Neural crest cell (in vitro differentiated cells): ENCODE measurements at places on chromosomes 5 and 9. TPM values are rescaled to one million over a fixed set of nuclear protein-coding genes. Genes with fewer than 3 reads are reported as not detected.
A peak's percentile ranks its signal among the peaks of the same experiment; 100 is the strongest.

- DNase-seq, result peak; percentile 44
- no peak overlapping the region for H3K4me3 ChIP-seq
- H3K27ac ChIP-seq, result no peak overlapping the region
- no peaks in the 10 kb centered on the region for H3K27me3 ChIP-seq
- peaks cover 9% of the 10 kb centered on the region for H3K4me1 ChIP-seq
Measured at GRCh38 chr9:126482361-126483044, 131.2 kb upstream of the LMX1B start.

DNA sequence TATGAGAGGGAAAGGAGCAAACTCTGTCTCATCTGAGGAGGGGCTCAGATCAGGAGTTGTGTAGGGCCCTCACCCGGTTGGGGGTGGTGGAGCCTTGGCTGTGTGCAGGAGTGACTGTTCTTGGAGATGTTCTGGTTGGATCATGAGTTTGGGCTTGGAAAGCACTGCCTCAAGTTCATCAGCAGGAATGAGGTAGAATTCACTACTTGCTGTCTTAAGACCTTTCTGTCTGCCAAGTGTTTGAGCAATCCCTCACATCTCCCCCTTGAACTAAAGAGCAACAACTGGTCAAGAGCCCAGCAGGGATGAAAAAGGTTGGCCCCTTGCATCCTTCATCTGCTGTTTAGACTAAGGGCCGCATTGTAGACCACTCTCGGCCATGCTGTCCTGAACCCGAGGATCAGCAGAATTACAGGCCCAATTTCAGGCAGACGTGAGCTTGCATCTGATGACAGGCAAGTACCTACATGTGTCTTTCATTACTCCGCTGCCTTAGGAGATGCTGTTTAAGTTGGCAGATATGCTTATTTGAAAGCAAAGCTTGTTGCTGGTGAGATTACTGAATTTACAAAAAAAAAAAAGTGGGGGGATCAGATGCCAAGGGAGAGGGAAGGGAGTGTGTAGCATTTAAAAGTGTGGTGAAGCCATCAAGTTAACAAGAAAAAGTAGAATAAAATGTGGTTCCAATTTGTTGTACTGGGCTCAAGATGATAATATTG lies 36.4 kb downstream of the PIK3R1 start:
- H3K4me3 ChIP-seq, result peak overlapping the region; percentile 3
- H3K27ac ChIP-seq, result peak overlapping the region; percentile 47
- peaks cover 74% of the 10 kb centered on the region for H3K4me1 ChIP-seq
- H3K27me3 ChIP-seq, result no peaks in the 10 kb centered on the region
- DNase-seq, result no peak

GRCh38 chr9:94990897-94991561 lies 264.5 kb downstream of the AOPEP start:
- H3K27ac ChIP-seq, result no peak overlapping the region
- H3K4me1 ChIP-seq, result peaks cover 27% of the 10 kb centered on the region
- H3K4me3 ChIP-seq, result no peak overlapping the region
- H3K36me3 ChIP-seq, result peaks cover 13% of the 10 kb centered on the region

GRCh38 chr5:176697934-176698538 lies 50.8 kb downstream of the TSPAN17 start:
- H3K4me3 ChIP-seq, result no peak overlapping the region
- peaks cover 9% of the 10 kb centered on the region for H3K4me1 ChIP-seq
- H3K36me3 ChIP-seq, result no peaks in the 10 kb centered on the region
- DNase-seq, result no peak

DNA sequence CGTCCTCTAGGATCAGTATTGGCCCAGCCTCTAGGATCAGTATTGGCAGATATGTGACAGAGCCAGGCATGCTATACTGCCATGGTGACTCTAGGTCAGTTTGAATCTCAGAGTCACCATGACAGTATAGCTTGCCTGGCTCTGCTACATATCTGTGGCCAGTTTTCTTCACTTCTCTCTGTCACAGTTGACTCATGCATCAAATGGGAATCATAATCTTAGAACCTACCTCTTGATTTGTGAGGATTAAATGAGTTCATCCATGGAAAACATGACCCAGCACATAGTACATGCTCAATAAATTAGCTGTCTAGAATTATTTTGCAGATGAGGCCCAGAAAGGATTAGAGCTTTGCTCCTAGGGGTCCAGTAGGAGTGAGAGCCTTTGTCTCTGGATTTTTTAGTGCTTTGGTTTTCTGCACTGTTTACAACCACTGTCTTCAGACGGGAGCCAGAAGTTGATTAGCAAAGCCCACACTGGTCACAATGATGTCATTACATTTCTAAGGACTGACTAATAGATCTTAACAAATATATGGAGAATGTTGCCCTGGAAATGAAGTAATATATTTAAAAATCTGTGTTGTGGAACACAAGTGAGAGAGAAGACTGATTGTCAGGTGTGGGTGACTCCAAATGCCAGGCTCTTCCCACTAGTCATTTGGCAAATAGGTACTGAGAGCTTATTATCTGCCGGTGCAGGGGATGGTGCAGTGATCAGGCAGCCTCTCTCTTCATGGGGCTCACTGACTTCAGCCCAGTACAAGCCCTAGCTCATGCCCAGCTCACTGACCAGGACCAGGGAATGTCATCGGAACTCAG lies 76.0 kb downstream of the COL15A1 start:
- DNase-seq, result no peak
- no peaks in the 10 kb centered on the region for H3K4me1 ChIP-seq
- peak overlapping the region; percentile 67 for H3K27ac ChIP-seq
- H3K27me3 ChIP-seq, result peaks cover 2% of the 10 kb centered on the region
- no peak overlapping the region for H3K4me3 ChIP-seq

DNA sequence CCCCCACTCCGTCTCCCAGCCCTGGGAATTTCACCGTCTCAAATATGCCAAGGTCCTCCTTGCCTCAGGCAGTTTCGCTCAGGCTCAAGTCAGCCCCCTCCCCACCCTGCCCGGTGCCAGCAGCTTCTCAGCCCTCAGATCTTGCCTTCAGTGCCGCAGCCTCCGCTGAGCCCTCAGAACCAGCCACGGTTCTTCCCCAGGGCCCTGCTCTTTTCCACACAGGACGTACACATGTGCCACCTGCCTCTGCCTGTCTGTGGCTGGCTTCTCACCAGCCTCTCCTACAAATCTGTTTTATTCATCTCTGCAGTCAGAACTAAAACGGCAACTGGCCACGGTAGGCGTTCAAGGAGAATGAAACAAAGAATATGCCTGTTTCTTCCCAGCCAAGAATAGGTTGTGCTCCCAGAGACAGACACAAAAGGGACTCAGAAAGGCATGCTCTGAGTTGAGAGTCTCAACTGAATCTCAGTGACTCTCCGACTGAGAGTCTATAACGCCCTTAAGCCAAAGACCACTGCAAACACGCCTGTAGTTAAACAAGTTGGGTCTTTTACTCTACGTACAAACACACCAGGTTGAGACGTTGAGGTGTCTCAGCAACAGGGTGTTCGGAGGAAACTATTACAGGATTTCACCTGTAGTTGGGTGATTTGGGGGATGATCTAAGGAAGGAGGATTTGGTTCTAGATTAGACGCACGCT lies 10.6 kb upstream of the GRIN1 start:
- H3K4me1 ChIP-seq, result peaks cover 24% of the 10 kb centered on the region
- DNase-seq, result no peak
- peak overlapping the region; percentile 89 for H3K4me3 ChIP-seq
- no peaks in the 10 kb centered on the region for H3K36me3 ChIP-seq

Gene NUTM2G
- total RNA-seq, result not detected in 2 replicates

Gene FRMD3
- 1.4 and 2.3 TPM in 2 replicates for total RNA-seq

Gene ZFP37
- 8.4 and 8.6 TPM in 2 replicates for total RNA-seq

Gene LEAP2
- 2.9 and 3.1 TPM in 2 replicates for total RNA-seq

Gene CHSY3
- 0.91 and 0.98 TPM in 2 replicates for total RNA-seq
